ENCODE measurements at places on chromosomes 1 and 21.

GRCh38 chr1:36128126-36128904 is 3.3 kb upstream of the COL8A2 start:
- no peak for DNase-seq

DNA sequence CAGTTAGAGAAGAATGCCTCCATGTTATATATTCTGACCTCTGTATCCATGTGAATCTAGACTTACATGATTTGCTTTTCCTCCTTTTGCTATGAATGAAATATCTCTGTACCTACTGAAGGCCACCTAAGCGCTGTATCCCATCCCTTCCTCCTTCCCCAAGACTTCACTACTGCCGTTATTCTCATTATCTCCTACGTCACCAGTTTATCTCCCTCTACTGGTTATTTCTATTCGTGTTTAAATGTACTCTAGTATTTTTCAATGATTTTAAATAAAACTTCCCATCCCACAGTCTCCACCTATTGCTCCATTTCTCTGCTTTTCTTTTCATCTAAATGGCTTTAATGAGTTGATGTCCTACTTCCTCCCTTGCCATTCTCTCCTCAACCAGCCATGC is 110.0 kb downstream of the KCTD3 start:
- DNase-seq: no peak

DNA sequence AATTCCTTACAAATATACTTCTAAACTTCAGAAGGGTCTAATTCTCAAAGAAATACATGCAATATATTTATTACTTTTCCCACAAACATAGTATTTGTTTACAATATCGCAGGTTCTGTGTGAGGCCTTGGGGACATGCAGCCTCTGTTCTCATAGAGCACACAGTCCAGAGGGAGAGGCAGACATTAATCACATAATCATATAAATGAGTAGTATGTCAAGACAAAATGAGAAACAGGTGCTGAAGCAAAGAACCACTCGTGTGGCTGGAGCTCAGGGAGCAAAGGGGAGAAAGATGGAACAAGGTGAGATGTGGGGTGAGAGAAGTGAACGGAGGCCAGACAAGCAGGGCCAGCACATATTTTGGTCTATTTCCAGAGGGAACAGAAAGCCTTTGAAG is 26.4 kb upstream of the MAGI3 start:
- DNase-seq: no peak

GRCh38 chr1:177137814-177138213 is 26.7 kb downstream of the ASTN1 start:
- DNase-seq: no peak

GRCh38 chr21:42448686-42449085 is 45.0 kb downstream of the UBASH3A start:
- no peak for DNase-seq

DNA sequence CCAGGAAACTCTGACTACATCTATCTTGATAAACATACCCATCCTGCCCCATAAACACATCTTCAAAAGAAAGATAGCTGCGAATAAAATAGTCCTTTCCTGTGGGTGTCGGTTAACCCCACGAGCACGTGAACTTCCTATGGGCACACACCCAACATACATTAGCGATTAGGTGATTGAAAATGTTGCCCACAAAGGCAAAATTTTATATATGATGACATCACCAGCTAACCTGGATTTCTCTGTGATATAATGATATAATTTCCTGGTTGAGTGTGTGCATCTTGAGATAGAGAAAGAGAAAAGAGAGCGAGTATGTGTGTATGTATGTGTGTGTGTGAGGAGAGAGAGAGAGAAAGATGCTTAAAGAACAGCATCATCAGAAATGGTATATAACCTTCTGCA is 296.1 kb downstream of the PTPRC start:
- no peak for DNase-seq

DNA sequence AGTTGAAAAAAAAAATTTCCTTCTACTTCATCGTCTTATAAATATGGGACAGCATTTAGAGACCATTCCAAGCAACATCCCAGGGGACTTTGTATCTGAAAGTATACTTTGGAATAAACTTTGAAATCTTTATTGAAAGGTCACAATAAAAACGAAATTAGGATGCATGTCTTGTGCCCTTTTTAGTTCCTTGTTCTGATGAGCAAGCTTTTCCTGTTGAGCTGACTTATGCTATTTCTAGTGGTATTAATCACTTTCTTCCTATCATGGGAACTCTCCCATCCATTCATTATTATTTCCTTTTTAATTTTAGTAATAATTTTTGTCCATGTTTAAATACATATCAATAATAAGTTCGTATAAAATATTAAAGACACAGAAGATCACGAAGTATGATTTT is 4.0 kb upstream of the GBP2 start:
- no peak for DNase-seq

DNA sequence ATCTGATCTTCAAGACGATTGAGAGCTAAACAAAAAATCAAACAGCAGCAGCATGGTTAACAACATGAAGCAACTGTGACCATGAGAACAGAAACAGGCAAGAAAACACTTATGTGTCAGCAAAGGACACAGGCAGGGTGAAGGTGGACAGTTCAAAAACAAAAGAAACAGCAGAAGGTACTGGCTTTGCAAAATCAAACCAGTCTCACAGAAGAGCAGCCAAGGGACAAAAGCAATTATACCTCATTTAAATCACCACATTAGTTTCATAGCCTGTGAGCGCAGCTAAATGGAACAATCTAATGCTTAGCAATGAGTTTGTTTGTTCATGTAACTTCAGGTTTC is 59.1 kb downstream of the CAPN2 start:
- no peak for DNase-seq

GRCh38 chr1:177010211-177010825 is 154.2 kb downstream of the ASTN1 start:
- no peak for DNase-seq

- DNase-seq: no peak
Measured at GRCh38 chr1:95179205-95179986, 54.6 kb upstream of the RWDD3 start.

DNA sequence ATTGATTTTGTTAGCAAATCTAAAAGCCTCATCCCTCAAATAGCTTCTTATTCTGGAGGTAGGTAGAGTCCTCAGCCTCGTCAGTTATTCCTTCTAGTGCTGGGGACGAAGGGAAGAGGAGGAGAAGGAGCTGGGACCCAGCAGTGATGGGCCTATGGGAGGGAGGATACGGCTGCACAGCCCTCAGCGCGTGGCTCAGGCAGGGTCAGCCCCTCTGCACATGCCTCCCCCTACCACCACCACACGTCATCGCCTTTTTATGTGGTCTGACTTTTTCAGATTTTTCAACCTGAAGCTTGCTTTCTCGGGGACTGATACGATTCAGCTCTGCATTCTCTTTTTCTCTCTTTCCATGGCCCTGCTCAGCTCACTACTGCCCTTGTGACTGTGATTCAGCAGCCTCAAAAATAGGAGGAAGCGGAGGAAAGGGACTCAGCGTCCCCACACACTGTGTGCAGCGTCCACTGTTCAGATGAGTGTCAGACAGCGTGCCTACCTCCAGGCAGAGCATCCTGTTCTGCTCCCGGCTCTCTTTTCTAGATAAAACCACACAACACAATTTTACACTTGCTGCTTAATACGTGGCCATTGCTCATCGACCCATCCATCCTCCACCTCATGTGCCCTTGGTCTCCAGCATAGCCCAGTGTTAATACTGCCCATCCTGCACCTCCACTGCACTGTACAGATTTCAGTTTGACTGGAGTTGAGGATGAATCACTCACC is 827 bp downstream of the OR2B11 start:
- no peak for DNase-seq

DNA sequence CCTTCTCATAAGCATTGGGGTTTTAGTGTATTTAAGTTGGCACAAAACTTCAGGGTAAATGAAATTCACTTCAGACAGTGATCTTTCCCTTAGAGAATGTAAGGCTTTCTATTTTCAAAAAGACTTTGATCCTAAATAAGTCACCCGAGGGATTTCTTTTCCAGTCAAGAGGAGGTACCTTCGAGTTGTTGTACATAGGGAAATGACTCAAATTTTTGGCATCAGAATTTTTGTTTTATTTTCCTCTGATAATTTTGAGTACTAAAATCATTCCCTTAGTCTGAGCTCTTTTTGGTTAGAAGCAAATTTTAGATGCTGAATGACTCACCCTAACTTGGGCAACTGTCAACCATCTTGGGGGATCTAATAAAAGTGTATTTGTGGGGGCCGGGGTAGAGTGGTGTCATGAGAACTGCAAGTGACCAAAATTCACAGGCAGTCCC is 193.9 kb downstream of the DHRS3 start:
- DNase-seq: no peak

- no peak for DNase-seq
Measured at GRCh38 chr1:50208315-50208714, 99.6 kb downstream of the ELAVL4 start.

- no peak for DNase-seq
Measured at GRCh38 chr1:4880626-4881025, 226.2 kb downstream of the AJAP1 start.

DNA sequence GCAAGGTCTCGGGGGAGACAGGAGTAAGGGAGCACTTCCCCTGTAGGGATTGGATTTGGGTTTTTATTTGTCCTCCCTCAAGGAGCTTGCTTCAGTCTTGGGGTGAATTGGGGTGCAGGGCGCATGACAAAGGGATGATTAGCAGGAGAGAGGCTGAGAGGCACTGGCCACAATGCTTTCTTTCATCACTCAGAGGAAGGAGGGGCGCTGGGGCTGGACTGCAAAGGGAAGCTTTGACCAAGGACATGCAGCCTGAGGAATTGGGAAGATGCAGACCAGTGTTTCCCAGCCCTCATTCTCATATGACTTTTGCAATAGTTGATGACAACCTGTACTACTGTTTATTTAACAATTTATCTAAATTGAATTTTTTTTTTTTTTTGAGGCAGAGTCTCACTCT is 34.1 kb upstream of the PDPN start:
- no peak for DNase-seq

- no peak for DNase-seq
Measured at GRCh38 chr1:209435654-209436566, 147.6 kb upstream of the CAMK1G start.

DNA sequence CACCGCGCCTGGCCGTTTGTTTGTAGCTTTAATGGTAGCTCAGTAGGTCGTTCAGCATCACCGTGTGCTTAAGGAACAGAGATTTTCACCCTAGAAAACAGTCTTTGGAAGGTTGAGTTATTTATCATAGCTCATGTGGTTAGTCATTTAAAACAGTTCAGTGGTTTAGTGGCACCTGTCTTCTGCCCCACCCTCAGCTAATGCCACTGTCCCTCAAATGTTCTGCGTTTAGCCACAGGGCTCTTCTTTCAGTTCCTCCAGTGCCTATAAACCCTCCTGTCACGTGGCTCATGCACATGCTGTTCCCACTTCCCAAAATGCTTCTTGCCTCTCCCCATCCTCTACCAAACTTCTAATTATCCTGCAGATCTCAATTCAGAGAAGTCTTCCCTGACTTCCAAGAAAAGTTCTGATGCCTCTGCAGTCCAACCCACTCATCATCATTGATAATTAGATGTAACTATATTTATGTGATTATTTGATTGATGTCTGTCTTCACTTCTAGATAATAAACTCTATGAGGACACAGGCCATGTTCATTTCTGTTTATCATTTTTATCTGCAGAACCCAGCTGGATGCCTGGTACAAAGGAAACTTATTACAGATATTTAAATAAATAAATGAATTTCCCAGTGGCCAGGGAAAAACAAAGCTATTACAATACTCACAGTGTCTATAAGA is 14.4 kb upstream of the DIPK1A start:
- DNase-seq: no peak

All from memory B cell (primary cell).